ENCODE measurements at places on chromosomes 16 and 17.

GRCh38 chr17:58991718-58992331, 114.9 kb downstream of the TRIM37 start:
- DNase-seq: no peak

DNA sequence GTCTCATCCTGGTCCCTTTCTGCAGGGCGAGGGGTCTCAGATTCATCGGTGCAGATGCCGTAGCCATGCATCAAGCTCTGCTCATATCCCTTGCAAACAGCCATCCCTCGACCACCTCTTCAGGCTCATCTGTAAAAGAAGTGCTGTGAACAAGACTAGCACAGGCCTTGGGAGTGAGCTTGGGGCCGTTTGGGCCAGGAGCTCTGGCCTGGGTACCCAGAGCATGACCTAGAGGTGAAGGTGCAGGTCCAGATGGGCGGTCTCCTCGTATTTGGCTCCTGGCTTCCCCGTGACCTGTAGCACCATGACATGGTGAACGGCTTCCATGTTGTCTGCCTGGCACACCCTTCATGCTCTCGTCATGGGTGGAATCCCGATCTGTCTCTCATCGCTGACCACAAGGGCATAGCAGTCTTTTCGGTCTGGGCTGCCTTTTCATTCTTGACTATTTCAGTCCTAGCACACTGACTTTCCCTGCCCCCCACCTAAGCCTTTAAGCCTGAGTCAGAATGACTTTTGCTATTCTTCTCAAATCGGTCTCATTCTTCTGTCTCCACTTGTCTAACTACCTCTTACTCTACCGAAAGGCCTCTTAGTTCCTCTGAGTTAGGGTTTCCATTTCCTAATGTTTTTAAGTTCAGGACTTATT, 216.0 kb downstream of the FOXL1 start:
- no peak for DNase-seq

DNA sequence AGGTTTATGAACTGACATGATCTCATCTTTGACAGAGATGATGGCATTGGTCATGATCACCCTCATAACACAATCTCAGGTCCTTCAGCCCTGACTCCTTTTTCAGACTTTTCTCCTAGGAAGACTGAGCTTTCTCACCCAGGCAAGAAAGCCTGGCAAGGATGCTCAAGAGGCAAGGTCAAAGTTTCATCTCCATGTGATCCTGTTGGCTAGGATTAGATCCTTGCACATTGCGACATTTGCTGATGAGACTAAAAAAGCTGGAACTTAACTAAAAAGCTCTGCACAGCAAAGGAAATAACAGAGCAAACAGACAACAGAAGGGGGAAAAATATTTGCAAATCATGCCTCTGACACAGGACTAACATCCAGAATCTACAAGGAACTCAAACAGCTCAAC, 444.1 kb upstream of the PSMD7 start:
- DNase-seq: no peak

- no peak for DNase-seq
These were observed 2.8 kb upstream of the NR1D1 start for GRCh38 chr17:40103071-40103661.

GRCh38 chr17:45666046-45666600, 118.0 kb upstream of the CRHR1 start:
- DNase-seq: no peak

DNA sequence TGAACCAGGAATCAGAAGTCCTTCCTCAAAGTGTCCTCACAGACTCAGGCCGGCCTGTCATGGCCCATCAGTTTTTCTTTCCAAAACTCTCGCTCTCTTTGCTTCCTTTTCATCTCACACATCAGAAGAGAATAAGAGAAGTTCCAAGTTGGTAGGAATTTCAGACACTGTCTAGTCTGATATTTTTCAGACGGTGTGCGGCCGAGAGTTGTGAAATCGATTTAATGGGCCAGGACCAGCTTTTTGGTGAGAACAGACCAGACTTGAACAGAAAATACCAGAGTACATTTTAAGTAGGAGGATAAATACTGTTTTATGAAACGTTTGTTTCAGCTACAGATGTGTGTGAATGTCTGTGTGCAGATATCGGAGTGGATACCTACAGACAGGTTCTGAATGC, 24.8 kb upstream of the RCVRN start:
- DNase-seq: no peak

GRCh38 chr16:81201267-81201666, 37.2 kb upstream of the BCO1 start:
- DNase-seq: no peak

- peak; percentile 72 for DNase-seq
These were observed at the start of gene CBX2 for GRCh38 chr17:79777894-79778503. Gene CBX2 (plus strand): TSS chr17:79778148. CDS start chr17:79778236, 88 bp downstream.

DNA sequence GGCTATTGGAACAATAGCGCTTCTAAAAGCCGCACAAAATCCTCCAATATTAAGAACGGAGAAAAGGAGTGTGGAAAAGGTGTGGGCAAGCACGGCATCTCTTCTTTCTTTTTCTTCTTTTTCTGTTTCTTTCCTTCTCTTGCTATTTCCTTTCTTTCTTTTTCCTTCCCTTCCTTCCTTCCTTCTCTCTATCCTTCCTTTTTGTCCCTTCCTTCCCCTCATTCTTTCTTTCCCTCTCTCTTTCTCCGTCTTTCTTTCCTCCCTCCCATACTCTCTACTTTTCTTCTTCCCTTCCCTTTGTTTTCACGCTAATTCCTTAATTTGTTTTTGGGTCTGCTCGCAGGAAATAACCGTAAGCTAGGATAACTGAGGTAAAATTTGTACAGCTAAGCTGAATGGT, 478.2 kb downstream of the MAF start:
- DNase-seq: no peak

DNA sequence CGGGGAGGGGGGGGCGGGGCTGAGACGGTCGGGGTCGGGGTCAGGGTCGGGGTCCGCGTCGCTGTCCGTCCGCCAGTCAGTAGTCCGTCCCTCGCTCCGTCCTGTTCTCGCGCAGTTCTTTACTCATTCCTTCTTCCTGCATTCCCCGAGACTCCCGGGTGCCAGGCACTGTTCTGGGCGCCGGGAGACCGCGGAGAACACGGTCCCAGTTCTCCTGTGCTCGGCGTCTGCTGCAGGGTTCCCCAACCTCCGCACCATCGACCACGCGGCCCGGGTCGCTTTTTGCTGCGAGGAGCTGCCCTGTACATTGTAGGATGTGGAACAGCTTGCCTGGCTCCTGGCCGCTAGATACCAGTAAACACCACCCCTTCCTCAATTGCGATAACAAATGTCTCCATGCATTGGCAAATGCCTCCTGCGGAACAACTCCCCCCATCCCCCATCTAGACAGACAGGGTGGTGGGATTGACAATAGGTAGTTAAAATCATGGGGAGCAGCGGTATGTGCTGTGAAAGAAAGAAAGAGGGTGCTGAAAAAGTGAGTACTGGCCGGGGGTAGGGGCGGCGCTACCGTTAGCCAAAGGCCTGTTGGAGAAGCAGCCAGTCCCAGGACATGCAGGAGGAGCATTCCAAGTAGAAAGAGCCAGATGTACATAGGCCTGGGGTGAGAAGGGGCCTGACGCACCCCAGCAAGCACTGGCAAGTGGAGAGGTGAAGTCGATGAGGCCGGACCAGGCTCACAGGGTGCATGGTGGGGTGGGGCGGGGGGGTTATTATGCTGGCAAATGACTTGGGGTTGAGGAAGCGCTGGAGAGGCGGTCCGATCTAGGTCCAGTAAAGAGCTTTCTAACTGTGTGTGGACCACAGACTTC, 631 bp downstream of the TRAF7 start:
- no peak for DNase-seq

- no peak for DNase-seq
These were observed 2227.7 kb downstream of the TP53TG3F start for GRCh38 chr16:35687071-35687470.

DNA sequence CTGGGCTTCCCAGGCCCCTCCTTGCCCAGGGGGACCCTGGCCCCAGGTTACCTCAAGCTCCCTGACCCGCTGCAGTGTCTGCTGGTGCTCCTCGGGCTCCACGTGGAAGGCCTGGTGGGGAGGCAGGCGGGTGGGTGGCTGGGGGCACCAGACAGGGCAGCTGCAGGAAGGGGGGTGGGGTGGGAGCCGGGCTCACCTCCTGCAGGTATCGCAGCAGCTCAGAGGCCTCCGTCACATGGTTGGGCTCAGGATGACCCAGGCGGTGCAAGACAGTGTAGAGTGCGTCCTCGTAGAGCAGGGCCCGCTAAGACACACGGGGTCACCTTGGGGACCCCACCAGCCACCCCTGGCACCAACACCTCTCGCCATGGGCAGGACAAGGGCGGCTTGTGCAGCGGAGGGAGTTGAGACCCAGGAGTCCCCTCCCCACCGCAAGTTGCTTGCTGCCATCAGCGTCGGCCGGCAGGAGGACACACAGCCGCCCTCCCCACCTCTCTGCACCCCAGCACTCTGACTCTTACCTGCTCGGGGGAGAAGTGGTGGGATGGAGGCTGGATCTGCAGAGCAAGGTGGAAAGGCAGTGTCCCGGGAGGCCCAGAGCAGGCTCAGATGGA, 1.1 kb downstream of the UNC13D start:
- no peak for DNase-seq

GRCh38 chr16:27237219-27238015, 31.2 kb downstream of the NSMCE1 start:
- DNase-seq: no peak

Measured in SHP77 (cell line).